Activated T-cell treated with anti-CD3 and anti-CD28 coated beads, Interleukin-2, amount 50 U/mL, for 72 hours (primary cell): ENCODE measurements at places on chromosomes 13 and 19.

DNA sequence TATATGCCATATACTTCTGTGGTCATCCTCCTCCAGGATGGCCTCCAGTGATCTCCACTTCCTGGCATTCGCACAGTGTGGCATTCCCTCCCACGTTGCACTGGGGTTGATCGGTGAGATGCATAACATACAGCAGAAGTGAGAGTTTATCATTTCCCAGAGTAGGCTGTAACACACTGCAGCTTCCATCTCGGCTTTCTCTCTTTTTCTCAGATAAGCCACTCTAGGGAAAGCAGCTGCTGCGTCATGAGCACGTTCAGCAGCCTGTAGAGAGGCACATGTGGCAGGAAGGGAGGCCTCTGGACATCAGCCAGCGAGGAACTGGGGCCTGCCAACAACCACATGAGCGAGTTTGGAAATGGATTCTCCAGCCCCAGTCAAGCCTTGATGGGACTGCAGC lies 807.1 kb downstream of the DIAPH3 start:
- DNase-seq, result no peak

DNA sequence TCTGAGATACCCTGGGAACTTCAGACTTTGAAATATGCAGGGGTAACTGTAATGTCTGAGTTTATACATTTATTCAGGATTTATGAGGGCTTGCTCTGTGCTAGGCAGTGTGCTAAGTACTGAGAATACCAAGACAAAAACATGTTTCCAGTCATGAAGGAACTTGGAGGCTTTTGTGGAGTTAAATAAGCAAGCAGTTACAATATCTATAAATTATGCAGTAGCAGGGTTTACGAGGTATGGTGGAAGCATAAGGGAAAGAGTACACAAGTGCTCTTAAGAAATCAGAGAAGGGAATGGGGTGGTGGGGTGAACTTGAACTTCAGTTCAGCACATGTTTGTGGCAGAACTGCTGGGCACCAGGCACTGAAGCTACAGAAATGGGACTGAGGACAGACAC lies 28.0 kb downstream of the MAB21L1 start:
- no peak for DNase-seq

DNA sequence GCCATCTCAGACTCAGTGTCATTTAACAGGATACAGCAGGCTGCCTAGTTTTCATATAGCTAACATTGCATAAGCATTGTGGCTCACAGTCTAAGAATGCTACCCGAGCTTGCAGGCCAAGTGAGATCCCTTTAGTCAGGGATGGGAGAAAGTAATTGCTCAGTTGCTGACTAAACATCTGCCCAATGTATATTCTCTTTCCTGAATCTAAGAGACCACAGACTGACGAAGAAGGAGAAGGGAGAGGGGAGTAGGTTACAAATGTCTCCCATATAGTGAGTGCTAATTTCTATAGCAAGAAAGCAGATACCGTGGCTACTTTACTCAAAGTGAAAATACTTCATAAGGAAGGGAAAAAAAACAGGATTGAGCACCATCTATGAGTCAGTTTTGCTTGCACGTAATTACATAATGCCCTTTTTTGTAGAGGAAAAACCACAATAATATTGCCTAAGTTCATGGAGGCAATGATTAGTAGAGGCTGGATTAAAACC lies 453.9 kb downstream of the COG6 start:
- peak; percentile 43 for DNase-seq

DNA sequence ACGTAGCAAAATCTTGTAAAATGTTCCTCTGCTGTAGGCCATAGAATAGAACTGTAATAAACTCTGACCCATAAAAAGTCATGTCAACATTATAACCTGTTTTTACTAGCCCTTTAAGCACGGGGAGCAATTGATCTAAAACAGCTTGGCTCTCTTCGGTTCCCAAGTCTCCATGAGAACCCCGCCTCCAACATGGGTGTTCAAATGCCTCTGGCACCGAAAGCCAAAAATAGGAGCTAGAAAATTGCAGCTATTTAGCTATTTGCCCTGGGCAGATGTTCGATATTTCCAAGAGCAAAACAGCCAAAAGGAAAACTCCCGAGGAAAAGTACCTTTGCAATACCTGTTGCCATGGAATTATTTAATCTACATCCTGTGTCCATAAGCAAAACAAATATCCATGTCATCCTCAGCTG lies 563.1 kb downstream of the EFNB2 start:
- no peak for DNase-seq

- no peak for DNase-seq
Observed at GRCh38 chr19:42280815-42281145, 11.7 kb downstream of the CIC start.

- DNase-seq, result no peak
Observed at GRCh38 chr19:55015126-55015525, 22.9 kb downstream of the GP6 start.

GRCh38 chr19:35342430-35342829 lies 5.3 kb upstream of the FFAR1 start:
- DNase-seq, result no peak

- no peak for DNase-seq
Observed at GRCh38 chr13:97844151-97844550, 109.3 kb upstream of the IPO5 start.

- no peak for DNase-seq
Observed at GRCh38 chr19:45762870-45763631, 6.0 kb downstream of the SIX5 start.

- no peak for DNase-seq
Observed at GRCh38 chr13:111846391-111847159, 220.4 kb upstream of the SOX1 start.

GRCh38 chr19:45423033-45423588 lies 606 bp downstream of the ERCC1 start:
- no peak for DNase-seq

DNA sequence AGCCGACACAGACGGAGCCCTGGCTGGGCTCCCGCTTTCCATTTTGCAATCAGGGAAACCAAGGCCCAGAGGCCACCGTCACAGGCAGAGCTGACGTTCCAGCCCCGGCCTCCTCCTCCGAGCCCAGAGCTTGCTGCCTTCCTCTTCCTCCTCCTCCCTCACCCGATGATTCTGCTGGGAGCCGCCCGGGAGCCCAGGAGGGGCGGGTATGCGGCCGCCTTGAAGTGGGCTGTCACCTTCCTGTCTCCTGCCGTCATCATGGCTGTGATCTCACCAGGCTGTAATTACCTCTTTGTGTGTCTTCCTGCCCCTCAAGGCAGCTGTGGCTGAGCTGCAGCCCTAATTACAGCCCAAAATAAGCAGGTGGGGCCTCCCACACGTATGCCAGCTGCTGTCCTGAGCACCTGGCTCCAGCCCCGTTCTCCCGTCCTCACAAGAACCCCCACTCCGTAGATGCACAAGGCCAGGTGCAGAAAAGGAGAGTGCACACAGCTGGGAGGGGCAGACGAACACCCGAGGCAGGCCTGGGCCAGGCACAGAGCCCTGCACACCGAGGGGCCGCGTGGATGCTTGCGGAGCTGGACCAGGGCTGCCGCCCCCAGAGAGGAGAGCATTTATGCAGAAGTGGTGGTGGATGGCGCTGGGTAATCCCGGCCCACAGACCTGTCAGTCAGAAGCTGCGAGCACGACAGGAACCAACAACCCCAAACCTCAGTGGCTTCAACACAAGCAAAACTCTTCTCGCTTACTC lies 4.0 kb downstream of the TPGS1 start:
- DNase-seq, result peak; percentile 78

DNA sequence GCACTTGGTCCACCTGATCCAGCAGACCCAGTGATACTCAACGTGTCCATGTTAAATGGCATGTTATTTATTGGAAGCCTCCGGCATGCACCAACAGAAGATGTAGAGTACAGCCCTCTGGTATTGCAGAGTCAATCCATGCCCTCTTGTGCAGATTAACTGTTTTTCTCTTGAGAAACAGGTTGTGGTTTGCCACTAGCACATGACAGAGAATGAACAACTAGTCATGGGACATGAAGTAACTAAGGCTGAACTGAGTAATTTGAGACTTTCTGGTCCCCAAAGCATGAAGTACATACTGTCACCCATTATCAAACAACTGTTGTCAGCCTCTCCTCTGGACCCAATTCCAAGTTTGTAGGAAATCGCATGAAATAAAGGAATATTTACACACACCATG lies 3.2 kb downstream of the ZNF562 start:
- DNase-seq, result no peak

GRCh38 chr19:4707956-4708650 lies 15.5 kb downstream of the DPP9 start:
- DNase-seq, result no peak

DNA sequence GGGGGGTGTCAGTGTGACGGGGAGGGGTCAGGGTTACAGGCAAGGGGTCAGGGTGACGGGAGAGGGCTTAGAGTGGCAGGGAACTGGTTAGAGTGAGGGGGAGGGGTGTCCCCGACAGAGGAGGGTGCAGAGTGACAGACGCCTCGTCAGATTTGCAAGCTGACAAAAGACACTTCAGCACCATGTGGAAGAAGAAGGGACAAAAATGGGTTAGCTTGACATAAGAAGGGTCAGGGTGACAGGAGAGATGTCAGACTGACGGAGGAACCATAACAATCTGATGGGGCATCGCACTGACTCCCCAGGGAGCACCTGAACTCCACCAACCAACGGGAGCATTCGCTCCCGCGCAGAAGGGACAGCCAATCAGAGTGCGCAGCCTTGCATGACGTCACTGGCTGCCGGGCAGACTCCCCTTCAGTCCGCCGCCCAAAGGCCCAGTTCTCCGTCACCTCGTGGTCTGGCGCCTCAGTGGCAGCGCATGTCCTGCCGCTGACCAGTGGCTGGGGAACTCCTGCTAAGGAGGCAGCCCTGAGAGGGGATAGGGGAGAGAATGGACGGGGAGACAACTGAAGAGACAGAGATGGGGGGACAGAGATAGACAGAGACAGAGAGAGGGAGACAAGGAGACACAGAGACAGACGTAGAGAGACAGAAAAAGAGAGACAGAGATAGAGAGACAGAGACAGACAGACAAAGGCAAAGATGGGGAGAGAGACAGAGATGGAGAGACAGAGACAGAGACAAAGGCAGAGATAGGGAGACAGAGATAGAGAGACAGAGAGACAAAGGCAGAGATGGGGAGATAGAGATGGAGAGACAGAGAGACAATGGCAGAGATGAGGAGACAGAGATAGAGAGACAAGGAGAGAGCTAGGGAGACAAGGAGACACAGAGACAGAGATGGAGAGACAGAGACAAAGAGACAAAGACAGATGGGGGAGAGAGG lies 30.2 kb downstream of the C19orf81 start:
- DNase-seq, result peak; percentile 84

DNA sequence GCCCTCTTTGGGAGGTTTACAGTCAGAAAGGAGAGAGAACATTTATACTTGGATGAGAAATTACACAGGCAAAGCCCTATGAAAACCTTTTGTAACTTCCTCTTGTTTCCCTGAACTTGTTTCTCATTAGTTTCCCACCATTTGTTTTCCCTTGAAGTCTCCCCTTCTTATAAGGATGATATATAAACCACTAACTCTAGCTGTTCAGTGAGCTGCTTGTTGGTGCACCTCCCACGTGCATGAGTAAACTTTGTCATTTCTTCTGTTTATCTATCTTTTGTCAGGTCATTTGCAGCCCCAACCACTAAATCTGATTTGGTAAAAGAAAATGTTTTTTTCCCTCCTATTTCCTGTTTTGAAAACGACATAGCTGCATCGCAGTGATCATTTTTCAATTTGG lies 919.9 kb downstream of the SLITRK1 start:
- no peak for DNase-seq

DNA sequence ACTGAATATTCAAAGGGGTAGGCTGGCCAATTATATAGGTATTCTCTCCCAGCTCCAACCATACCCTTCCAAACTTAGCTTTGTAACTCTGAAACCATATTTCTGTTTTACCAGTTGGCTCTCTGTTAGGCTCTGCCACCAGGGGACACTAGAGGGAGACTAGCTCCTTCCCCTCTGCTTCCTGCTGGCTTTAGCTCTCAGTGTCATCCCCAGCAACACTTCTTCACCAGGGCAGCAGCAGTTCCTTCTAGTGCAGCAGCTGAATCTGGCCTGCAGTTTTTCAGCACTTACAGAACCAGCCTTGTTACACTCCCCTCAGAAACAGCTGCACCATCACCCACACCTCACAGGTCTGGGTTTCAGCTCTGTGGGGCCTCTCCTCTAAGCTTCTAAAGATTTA lies 51.0 kb upstream of the DOCK9 start:
- peak; percentile 32 for DNase-seq

DNA sequence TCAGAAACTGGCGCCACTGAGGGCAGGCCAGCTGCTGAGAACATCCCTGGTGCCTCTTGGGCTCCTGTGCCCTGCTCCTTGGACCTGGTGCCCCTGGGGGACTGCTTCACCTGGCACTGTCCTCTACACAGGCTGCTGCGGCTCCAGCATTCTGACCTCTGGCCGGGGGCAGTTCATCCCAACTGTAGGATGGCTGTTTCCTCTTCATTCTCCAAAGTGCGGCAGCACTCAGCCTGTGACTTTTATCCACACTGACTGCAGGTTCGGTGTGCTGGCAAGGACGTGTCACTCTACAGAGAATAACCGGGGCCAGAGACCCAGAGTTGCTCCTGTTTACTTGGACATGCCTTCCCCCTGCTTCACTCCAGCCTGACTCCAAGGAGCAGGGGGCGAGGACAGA lies 7.6 kb upstream of the ANKRD10 start:
- no peak for DNase-seq

DNA sequence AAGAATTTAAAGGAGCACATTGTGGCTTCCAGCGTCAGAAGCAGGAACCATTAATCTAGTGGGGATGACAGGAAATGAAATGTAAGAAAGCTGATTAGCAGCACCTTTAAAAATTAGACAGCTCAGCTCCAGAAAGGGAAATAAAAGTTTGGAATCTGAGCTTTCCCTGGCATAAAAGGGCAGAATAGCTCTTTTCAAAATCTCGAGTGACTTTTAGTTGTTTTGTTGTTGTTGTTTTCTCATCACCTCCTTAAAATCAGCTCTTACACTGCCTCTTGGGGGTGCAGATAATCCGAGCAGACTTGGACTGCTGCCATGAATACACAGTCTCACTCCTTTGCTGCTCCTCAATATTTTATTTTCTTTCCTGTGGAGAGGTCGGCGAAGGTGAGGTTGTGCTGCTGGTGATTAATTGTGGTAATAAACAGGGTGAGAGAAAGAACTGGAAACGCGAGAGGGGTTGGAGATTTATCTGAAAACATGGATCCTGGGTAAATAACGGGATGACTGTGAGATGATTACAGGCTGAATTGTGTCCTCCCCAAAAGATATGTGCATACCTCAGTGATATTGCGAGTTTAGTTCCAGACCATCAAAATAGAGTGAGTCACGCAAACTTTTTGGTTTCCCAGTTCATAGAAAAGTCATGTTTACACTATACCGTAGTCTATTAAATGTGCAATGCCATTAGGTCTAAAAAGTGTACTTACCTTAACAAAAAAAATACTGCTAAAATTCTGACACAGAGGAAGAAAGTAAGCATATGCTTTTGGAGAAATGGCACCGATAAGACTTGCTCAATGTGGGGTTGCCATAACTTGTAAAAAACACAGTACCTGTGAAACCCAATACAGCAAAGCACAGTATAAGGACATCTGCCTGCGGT lies 787.7 kb downstream of the UQCRFS1 start:
- DNase-seq, result no peak

- DNase-seq, result peak; percentile 80
Observed at GRCh38 chr19:8208922-8209461, at the start of gene CERS4. Gene CERS4, plus strand, starts transcription at chr19:8209370. Its CDS starts 41,707 bp downstream, at chr19:8251077.
